ENCODE measurements at places on chromosomes 5 and 9.

GRCh38 chr9:112180387-112180881 is 5.3 kb upstream of the SUSD1 start:
- peak; percentile 53 for DNase-seq

DNA sequence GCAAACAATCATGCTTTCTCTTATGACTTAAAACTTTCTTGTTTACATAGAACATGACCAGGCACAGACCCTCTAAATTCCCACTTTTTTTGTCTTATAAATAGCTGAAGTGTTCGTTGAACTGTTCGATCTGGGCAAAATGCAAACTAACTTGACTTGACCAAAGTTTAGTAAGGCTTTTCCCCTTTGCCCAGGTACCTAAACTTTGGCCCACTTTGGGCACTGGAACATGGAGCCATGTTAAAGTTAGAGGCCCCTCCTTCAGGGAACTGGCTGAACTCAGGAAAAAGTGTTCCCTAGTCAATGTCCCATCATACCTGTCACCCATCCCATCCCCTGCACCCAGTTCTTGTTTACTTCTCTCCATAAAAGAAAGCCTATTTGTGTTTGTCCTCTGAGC is 9.4 kb upstream of the AMACR start:
- DNase-seq = no peak

DNA sequence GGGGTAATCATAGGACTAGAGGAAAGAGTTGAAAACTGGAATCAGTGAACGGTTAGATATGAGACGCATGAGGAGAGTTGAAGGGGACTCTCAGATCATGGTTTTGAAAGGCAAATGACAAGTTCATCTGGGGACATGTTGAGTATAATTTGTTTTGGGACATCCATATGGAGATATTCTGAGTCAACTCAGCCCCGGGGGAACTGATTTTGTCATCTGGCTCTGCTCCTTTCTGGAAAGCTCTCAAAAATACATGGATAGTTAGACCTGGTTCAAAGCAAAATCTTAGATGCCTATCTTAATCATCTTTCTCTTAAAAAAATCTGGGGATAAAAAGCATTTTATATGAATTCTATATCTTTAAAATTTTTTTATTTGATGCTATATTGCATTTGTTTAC is 161.2 kb downstream of the SNX18 start:
- DNase-seq = no peak

DNA sequence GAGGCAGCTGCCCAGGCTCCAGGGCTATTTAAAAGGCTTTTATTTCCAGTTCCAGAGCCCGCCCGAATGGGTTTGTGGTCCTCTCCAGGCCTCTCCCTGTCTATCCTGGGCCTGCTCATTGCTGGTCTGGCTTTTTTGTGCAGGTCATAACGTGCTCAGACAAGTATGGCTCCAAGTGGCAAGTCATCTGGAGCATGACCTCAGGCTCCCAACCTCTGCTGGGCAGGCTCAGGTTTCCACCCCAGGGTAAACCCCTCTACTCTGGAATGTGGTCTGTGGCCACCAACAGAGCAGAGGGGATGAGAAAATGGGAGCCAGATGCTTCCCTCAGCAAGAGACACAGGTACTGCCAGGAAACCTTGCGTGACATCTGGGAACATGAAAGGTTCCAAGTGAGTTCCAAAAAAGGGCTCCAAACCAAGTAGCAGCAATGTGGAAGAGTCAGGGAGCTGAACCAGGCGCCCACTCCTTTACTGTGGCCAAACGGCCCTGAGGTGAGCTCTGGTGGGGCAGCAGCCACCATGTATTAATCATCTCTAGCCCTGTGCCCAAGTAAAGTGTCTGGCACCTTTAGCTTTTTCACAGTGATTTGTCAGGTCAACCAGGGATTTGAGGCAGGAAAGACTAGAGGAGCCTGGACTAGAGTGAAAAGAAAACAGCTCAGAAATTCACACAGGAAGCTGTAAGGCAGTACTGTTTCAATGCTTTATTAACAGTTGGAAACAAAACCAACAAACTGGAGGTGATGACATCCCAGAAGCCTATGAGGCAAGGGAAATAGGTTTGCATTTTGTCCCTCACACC is 25.7 kb downstream of the PCDHGC5 start:
- DNase-seq = peak; percentile 27

- no peak for DNase-seq
Measured at GRCh38 chr9:107807183-107807582, 317.6 kb upstream of the KLF4 start.

DNA sequence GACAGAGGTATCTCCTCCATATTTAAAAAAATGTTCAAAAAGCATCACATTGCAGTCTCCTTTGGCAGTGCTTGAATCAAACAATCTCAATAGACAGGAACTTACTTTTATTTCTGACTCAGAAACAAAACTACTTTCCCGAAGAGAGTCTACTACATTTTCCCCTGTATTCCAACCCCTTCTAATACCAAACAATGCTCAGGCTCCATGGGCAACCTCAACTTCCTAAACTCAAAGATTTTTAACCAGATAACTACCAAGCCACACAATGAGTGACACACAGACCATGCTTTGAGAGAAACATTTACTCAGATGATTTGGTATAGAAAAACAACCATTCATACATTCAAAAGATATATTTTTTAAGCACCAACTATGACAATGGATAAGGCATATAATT is 70.5 kb downstream of the APBA1 start:
- no peak for DNase-seq

GRCh38 chr9:26789959-26790358 is 102.6 kb downstream of the CAAP1 start:
- DNase-seq = no peak

DNA sequence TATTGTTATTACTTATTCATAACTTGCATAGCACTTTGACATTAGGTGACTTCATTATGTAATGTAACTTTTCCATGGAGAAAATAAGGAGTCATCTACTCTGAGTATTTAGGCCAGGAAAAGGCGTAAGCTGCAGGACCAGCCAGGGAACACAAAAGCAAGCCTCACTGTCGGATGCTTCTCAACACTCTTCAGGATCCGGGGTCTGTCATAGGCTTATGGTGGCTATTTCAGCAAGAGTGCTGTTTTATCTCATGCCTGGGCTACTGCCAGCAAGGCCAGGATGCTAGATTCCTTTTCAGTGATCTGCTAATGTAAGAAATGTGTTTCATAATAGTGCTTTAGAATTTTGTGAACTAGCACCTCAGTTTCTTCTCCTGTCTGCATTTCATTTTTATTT is 162.4 kb downstream of the CHSY3 start:
- no peak for DNase-seq

GRCh38 chr5:142684508-142685041 is 1.3 kb downstream of the FGF1 start:
- no peak for DNase-seq

- no peak for DNase-seq
Measured at GRCh38 chr9:86550401-86550800, 196.2 kb upstream of the TUT7 start.
